ENCODE measurements at places on chromosomes 16 and 17. TPM values are rescaled to one million over a fixed set of nuclear protein-coding genes. Genes with fewer than 3 reads are reported as not detected.

- H3K4me1 ChIP-seq = peaks cover 10% of the 10 kb centered on the region
- no peaks in the 10 kb centered on the region for H3K36me3 ChIP-seq
- DNase-seq = no peak
- H3K27me3 ChIP-seq = no peaks in the 10 kb centered on the region
- no peak overlapping the region for H3K27ac ChIP-seq
- no peak overlapping the region for H3K4me3 ChIP-seq
Measured at GRCh38 chr16:65316808-65317207, 194.9 kb upstream of the CDH11 start.

DNA sequence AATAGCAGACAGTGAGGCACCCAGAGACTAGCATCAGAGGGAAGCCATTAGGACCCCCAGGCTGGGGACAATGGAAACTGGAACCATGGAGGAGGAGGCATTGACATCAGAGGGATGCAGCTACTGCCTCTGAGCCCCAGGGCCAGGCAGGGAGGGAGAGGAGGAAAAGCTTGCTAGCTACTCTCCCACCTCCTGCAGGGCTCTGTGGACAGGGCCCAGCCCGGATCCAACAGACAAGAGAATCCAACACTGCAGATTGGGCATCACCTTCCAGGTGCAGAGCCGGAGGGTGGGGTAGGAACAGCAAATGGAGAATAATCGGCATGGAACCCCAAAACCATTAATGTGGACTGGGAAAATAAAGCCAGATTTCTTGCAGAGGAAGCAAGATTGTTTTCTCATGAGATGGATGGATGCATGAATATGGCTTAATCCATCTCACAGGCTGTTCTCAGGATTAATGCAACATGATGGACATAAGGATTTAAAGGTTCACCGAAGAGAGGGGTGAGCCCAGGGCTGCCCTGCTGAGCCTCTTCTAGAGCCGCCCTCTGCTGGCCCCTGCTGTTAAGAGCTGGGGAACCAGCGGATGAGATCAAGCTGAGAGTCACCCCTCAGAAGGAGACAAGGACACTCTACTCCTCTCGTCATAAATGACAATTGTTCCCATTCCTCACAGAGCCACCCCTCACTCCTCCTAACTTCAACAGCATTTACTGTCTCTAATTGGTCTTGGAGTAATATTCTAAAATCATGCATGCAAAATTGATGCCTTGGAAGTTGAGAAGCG is 48.8 kb downstream of the DNAH3 start:
- peaks cover 21% of the 10 kb centered on the region for H3K27me3 ChIP-seq
- peaks cover 1% of the 10 kb centered on the region for H3K4me1 ChIP-seq
- no peaks in the 10 kb centered on the region for H3K36me3 ChIP-seq

DNA sequence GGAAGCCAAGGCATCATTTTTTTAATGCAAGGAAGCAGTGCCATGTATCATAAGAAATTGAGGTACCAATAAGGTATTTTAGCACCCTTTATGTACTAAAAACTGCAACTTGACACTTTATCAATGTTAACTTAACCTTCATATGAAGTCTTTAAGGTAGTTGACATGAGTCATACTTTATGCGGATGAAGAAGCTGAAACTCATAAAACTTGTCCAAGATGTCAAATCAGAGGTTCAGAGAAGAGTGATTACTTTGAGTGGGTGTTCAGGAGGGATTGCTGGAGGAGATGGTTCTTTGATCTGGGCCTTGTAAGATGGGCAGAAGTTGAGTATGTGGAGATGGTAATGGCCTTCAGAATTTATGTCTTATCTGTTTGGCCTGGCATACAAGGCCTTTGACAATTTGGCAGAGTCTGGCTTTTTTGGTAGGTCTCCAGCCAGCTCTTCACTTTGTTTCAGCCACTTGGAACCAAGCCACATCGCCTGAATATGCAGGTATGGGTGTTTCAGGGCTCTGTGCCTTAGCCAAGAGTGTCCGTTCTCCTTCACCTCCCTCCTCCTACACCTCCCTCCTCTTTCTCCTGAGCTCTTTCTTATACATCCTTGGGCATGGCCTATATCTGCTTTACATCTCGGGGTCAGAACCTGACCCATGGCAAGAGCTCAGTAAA is 23.7 kb downstream of the YPEL2 start:
- DNase-seq = no peak
- no peaks in the 10 kb centered on the region for H3K27me3 ChIP-seq
- no peak overlapping the region for H3K4me3 ChIP-seq

The CLEC19A gene
- total RNA-seq = not detected

- no peak overlapping the region for H3K27ac ChIP-seq
- no peaks in the 10 kb centered on the region for H3K36me3 ChIP-seq
- H3K27me3 ChIP-seq = no peaks in the 10 kb centered on the region
- H3K4me3 ChIP-seq = no peak overlapping the region
Measured at GRCh38 chr17:16923904-16924695, 47.8 kb downstream of the TNFRSF13B start.

GRCh38 chr16:51148678-51149228 is 2.3 kb downstream of the SALL1 start:
- H3K36me3 ChIP-seq = no peaks in the 10 kb centered on the region
- DNase-seq = no peak
- H3K4me3 ChIP-seq = no peak overlapping the region
- H3K27ac ChIP-seq = no peak overlapping the region

The MYH13 gene
- total RNA-seq = not detected

The AANAT gene
- not detected for total RNA-seq

The GDE1 gene
- total RNA-seq = 42.7 TPM

GRCh38 chr17:50889528-50890118 is 23.5 kb upstream of the TOB1 start:
- H3K4me1 ChIP-seq = peaks cover 10% of the 10 kb centered on the region
- no peaks in the 10 kb centered on the region for H3K27me3 ChIP-seq
- no peaks in the 10 kb centered on the region for H3K36me3 ChIP-seq
- no peak for DNase-seq
- no peak overlapping the region for H3K4me3 ChIP-seq

The KCNH6 gene
- total RNA-seq = not detected

The C17orf67 gene
- total RNA-seq = 3.8 TPM

DNA sequence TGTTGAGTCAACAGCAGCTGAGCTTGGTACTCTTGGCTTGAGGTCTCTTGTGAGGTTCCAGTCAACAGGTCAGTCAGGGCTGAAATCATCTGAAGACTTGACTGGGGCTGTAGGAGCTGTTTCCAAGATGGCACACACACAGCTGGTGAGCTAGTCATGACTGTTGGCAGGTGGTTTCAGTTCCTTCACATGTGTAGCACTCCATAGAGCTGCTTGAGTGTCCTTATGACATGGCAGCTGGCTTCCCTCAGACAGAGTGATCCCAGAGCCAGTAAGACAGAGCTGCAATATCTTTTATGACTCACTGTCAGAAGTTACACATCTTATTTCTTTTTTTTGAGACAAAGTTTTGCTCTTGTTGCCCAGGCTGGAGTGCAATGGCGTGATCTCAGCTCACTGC is 19.5 kb upstream of the GAS7 start:
- H3K4me1 ChIP-seq = peaks cover 4% of the 10 kb centered on the region
- no peak overlapping the region for H3K27ac ChIP-seq
- no peaks in the 10 kb centered on the region for H3K27me3 ChIP-seq
- no peak for DNase-seq

DNA sequence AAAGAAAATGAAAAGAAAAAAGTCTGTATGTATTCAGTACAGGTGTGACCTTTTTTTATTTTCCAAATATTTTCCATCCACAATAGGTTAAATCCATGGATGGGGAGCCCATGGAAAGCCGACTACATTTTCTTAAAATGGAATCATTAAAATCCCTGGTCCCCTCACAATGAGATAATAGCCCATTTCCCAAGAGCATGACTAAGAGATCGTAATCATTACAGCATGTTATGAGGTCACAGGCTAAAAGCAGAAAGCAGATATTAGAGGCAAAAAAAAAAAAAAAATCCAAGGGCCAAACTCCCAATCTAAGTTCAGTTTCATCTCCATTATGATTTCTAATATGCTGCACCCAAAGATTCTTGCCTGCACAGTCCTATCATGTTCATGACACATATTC is 44.7 kb downstream of the CYTH1 start:
- H3K36me3 ChIP-seq = peaks cover 4% of the 10 kb centered on the region
- H3K4me3 ChIP-seq = no peak overlapping the region
- peaks cover 46% of the 10 kb centered on the region for H3K4me1 ChIP-seq
- no peaks in the 10 kb centered on the region for H3K27me3 ChIP-seq
- no peak for DNase-seq

GRCh38 chr16:85577899-85578598 is 35.1 kb upstream of the GSE1 start:
- H3K36me3 ChIP-seq = peaks cover 2% of the 10 kb centered on the region
- H3K4me3 ChIP-seq = no peak overlapping the region
- DNase-seq = no peak
- no peak overlapping the region for H3K27ac ChIP-seq
- H3K27me3 ChIP-seq = no peaks in the 10 kb centered on the region

- H3K4me1 ChIP-seq = peaks cover 9% of the 10 kb centered on the region
- no peak for DNase-seq
- H3K27me3 ChIP-seq = no peaks in the 10 kb centered on the region
- peak overlapping the region; percentile 72 for H3K4me3 ChIP-seq
- H3K36me3 ChIP-seq = peaks cover under 1% of the 10 kb centered on the region
Measured at GRCh38 chr16:28879261-28879840, 1.1 kb downstream of the ATP2A1 start.

- DNase-seq = no peak
- H3K4me1 ChIP-seq = peaks cover 20% of the 10 kb centered on the region
- no peak overlapping the region for H3K27ac ChIP-seq
- H3K36me3 ChIP-seq = no peaks in the 10 kb centered on the region
- H3K27me3 ChIP-seq = peaks cover 20% of the 10 kb centered on the region
Measured at GRCh38 chr17:67999291-67999911, 3.1 kb upstream of the C17orf58 start.

The HID1 gene
- 50.7 TPM for total RNA-seq

The KLHL10 gene
- total RNA-seq = not detected

DNA sequence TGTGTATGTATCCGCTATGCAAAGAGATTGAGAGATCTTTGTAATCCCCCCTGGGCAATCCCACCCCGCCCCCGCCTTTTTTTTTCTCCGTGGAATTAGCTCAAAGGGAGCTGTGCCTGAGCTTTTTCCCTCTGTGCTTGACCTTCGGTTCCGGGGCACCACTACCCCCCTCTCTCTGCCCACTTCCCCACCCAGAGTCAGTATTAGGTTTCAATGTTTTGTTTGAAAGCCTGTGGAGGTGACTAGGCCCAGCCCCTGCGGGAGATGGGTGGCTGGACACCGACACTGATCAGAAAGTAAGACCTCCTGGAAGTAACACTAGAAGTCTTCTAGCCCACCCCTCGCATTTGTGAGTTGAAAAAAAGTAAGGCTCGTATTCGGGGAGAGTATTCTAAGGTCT is 7.0 kb downstream of the CBLN1 start:
- peaks cover 96% of the 10 kb centered on the region for H3K27me3 ChIP-seq
- no peaks in the 10 kb centered on the region for H3K36me3 ChIP-seq

The OR1F1 gene
- total RNA-seq = not detected

DNA sequence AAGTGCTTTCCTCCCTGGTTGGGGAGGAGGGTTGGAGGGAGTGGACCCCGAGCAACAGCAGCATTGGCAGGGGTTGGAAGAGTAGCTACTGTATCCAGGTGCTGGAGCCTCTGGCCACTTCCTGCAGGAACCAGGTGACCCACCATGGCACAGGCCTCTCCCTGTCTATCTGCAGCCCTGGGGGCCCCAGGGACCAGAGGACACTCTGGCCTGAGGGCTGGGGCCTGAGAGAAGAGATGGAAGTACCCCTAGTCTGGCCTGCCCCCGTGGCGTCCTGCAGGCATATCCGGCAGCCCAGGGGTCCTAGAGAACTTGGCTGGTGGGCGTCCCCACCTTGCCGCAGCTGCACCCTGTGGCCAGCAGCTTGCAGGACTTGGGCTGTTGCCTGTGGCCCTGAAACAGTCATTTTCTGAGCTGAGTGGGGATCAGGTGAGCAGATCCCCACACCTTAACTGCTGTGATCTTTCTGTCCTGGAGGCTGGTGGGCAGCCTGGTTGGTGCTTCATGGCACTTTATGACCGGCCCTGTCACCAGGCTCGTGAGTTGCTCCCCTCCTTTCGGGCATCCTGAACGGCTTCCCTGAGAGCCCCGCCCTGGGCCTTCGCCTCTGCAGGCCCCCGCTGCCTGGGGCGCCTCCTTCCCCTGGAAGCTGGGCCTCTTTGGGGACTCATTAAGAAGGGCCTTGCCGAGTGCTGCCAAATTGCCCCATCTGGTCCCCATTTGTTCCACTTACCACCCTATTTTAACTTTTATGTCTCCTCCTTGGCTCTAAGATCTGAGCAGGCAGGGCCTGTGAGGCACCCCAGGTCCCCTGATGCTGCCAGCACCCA is 298.6 kb downstream of the SEC14L1 start:
- H3K4me1 ChIP-seq = peaks cover 72% of the 10 kb centered on the region
- H3K27me3 ChIP-seq = no peaks in the 10 kb centered on the region
- H3K4me3 ChIP-seq = no peak overlapping the region
- H3K36me3 ChIP-seq = no peaks in the 10 kb centered on the region
- no peak for DNase-seq
- peak overlapping the region; percentile 84 for H3K27ac ChIP-seq

Data from mesothelial cell of epicardium (in vitro differentiated cells).